ENCODE measurements at places on chromosomes 2 and 18. TPM values are rescaled to one million over a fixed set of nuclear protein-coding genes. Genes with fewer than 3 reads are reported as not detected.

FKBP1B gene
- total RNA-seq = 16.2 TPM

GRCh38 chr2:42116195-42117181, 52.7 kb upstream of the EML4 start:
- no peaks in the 10 kb centered on the region for H3K27me3 ChIP-seq
- peak overlapping the region; percentile 28 for H3K27ac ChIP-seq
- no peaks in the 10 kb centered on the region for H3K36me3 ChIP-seq
- no peak for DNase-seq
- peaks cover 41% of the 10 kb centered on the region for H3K4me1 ChIP-seq
- H3K4me3 ChIP-seq = no peak overlapping the region

DNA sequence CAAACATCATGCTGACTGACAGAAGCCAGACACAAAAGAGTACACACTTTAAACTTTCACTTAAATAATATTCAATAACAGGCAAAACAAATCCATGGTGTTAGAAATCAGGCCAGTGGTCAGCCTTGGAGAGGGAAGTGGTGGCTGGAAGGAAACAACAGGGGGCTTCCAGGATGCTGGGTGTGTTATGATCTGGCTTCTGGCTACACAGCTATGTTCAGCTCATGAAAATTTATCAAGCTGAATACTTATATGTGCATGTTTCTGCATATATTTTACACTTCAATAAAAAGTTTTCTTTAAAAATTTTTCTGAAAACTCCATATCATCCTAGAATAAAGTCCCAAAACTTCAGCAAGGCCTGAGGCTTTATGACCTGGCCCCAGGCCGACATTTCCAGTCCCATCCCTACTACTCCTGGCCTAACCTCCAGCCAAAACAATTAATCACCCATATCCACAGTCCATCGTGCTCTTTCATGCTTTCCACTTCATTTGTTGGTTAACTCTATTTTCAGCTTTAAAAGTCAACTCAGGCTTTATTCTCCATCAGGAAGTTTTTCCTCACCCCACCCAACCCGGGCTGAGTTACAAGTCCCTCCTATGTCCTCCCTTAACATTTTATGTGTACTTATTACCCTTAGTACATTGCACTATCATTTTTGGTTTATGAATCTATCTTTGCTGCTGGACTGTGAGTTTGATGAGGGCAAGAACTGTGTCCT, 27.9 kb upstream of the SPTBN1 start:
- H3K4me1 ChIP-seq = peaks cover 21% of the 10 kb centered on the region
- no peak overlapping the region for H3K27ac ChIP-seq
- no peak for DNase-seq
- H3K27me3 ChIP-seq = no peaks in the 10 kb centered on the region
- H3K4me3 ChIP-seq = no peak overlapping the region

- H3K4me3 ChIP-seq = no peak overlapping the region
- no peaks in the 10 kb centered on the region for H3K27me3 ChIP-seq
- peaks cover 32% of the 10 kb centered on the region for H3K36me3 ChIP-seq
- no peak for DNase-seq
Observed at GRCh38 chr2:15471606-15472005, 89.5 kb downstream of the NBAS start.

- DNase-seq = no peak
- H3K27me3 ChIP-seq = peaks cover 20% of the 10 kb centered on the region
- no peak overlapping the region for H3K27ac ChIP-seq
- no peak overlapping the region for H3K4me3 ChIP-seq
- no peaks in the 10 kb centered on the region for H3K4me1 ChIP-seq
Observed at GRCh38 chr2:98308068-98308467, 38.2 kb upstream of the CNGA3 start.

- H3K27me3 ChIP-seq = peaks cover 17% of the 10 kb centered on the region
- H3K4me1 ChIP-seq = no peaks in the 10 kb centered on the region
- no peak for DNase-seq
- H3K36me3 ChIP-seq = no peaks in the 10 kb centered on the region
- H3K4me3 ChIP-seq = no peak overlapping the region
Observed at GRCh38 chr2:70746094-70746974, 21.7 kb downstream of the ADD2 start.

- H3K27me3 ChIP-seq = peaks cover 62% of the 10 kb centered on the region
- H3K27ac ChIP-seq = no peak overlapping the region
- DNase-seq = no peak
- H3K4me3 ChIP-seq = no peak overlapping the region
Observed at GRCh38 chr2:222052934-222053367, 245.8 kb downstream of the PAX3 start.

MALL gene
- 0.60 TPM for total RNA-seq

- no peaks in the 10 kb centered on the region for H3K27me3 ChIP-seq
- no peak for DNase-seq
- no peaks in the 10 kb centered on the region for H3K4me1 ChIP-seq
- H3K36me3 ChIP-seq = no peaks in the 10 kb centered on the region
- no peak overlapping the region for H3K27ac ChIP-seq
Observed at GRCh38 chr18:52861558-52861957, 521.6 kb downstream of the DCC start.

SKOR2 gene
- not detected for total RNA-seq

DNA sequence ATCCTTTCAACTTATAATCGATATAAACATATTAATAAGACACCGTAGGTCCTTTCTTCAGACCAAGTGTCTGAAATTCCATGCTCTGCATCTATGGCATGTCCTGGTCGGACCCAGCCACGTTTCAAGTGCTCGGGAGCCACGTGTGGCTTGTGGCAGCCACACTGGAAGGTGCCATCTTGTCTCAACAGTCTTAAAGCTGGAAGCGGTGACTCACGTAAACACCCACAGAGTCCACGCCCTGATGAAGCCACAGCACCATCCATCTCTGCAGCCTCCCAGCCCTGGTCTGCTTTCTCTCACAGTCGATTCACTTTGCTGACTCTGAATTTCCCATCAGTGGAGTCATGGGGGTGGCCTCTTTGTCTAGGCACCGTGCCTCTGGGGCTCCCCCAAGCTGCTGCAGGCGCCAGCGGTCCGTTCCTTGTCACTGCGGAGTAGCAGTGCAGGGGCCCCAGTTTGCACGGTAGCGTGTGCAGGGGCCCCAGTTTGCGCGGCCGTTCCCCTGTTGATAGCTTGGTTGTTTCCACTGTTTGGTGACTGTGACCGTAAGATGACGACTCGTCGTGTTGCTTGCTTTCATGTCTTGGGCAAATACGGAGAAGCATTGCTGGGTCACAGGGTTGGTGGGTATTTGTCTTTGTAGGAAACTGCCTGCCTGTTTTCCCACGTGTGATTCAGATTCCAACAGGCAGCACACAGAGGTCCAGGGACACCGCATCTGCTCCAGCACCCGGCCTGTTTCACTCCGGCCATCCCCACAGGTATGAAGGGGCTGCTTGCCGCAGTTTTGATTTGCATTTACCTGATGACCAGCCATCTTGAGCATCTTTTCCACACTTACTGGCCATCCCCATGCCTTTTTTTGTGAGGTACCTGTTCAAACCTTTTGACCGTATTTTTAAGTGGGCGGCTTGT, 240.3 kb downstream of the HDAC4 start:
- no peaks in the 10 kb centered on the region for H3K27me3 ChIP-seq
- peak overlapping the region; percentile 5 for H3K27ac ChIP-seq
- H3K36me3 ChIP-seq = peaks cover 5% of the 10 kb centered on the region
- H3K4me3 ChIP-seq = no peak overlapping the region
- no peaks in the 10 kb centered on the region for H3K4me1 ChIP-seq

DNA sequence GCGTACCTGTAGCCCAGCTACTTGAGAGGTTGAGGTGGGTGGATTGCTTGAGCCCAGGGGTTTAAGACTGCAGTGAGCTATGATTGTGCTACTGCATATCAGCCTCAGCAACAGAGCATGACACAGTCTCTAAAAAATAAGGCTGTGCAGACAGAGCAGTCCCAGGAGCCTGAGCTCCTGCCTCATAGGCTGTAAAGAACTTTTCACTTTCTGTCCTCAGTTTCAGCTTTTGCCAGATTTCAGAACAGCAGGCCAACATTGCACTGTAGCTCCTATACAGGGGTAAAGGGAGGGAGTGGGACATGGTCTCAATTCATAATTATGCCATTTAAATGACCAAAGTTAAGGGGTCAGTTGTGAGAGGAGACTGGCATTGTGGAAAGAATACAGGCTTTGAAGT, 150.6 kb downstream of the GALNT1 start:
- no peak overlapping the region for H3K27ac ChIP-seq
- H3K36me3 ChIP-seq = peaks cover 3% of the 10 kb centered on the region

- H3K36me3 ChIP-seq = no peaks in the 10 kb centered on the region
- peaks cover 6% of the 10 kb centered on the region for H3K4me1 ChIP-seq
- H3K27me3 ChIP-seq = peaks cover 30% of the 10 kb centered on the region
- no peak for DNase-seq
- H3K4me3 ChIP-seq = no peak overlapping the region
Observed at GRCh38 chr2:10498525-10499274, 50.6 kb upstream of the ODC1 start.

FSHR gene
- not detected for total RNA-seq

GRCh38 chr2:197891897-197892442, 87.6 kb downstream of the PLCL1 start:
- no peak overlapping the region for H3K4me3 ChIP-seq
- DNase-seq = no peak

- no peaks in the 10 kb centered on the region for H3K27me3 ChIP-seq
- H3K27ac ChIP-seq = no peak overlapping the region
- DNase-seq = no peak
- H3K36me3 ChIP-seq = no peaks in the 10 kb centered on the region
- H3K4me3 ChIP-seq = no peak overlapping the region
Observed at GRCh38 chr18:45241271-45241670, 374.0 kb upstream of the SLC14A2 start.

GRCh38 chr2:24015562-24016375, 5.9 kb downstream of the MFSD2B start:
- peaks cover 11% of the 10 kb centered on the region for H3K4me1 ChIP-seq
- no peak overlapping the region for H3K4me3 ChIP-seq
- H3K27ac ChIP-seq = peak overlapping the region; percentile 8

GCG gene
- 0.31 TPM for total RNA-seq

DNA sequence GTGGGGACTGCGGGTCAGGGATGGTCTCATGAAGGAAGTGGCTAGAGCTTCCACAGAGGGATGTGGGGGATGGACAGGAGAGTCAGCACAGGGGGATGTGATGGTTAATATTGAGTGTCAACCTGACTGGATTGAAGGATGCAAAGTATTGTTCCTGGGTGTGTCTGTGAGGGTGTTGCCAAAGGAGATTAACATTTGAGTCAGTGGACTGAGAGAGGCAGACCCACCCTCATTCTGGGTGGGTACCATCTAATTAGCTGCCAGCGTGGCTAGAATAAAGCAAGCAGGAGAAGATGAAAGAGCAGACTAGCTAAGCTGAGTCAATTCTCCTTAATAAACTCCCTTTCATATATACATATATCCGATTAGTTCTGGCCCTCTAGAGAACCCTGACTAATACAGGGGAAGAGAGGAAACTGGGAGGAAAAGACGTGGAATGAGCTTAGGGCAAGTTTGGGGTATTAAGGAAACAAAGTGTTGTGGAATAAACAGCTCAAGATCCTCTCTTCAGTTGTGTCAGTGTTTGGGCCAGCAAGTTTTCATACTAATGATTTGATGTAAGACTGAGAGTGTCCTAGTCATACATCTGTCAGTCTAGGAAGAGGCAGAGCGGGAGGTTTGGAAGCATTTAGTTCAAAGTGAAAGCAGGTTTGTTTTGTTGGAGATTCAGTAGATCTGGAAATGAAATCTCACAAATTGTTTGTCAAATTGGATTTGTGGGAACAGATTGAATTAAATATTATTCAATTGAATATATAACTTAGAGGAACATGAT, 135.2 kb upstream of the NT5C1B start:
- DNase-seq = no peak
- no peak overlapping the region for H3K4me3 ChIP-seq
- no peak overlapping the region for H3K27ac ChIP-seq
- H3K4me1 ChIP-seq = peaks cover 28% of the 10 kb centered on the region

TMEM17 gene
- total RNA-seq = 3.8 TPM

DNA sequence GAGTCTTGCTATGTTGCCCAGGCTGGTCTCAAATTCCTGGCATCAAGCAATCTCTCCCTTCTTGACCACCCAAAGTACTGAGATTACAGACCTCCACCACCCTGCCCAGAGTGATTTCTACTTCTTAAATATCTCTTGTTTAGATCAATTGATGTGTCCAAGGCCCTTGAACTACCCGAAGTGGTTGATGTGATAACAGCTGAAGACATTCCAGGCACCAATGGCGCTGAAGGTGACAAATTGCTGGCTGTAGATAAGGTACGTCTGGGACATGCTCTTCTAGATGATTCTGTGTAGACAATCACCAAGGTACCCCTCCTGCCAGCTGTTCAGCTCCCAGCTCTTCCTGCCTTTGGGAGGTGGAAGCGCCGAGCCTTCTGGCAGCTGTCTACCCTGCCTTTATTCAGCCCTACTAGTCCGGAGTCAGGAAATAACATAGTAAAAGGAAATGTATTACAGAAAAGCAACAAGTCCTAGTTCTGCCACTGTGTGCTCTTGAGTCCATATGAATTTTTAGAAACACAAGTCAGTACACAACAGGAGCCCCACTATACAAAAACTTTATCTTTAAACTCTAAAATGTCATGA, 61.3 kb upstream of the BZW1 start:
- H3K27ac ChIP-seq = no peak overlapping the region
- H3K27me3 ChIP-seq = no peaks in the 10 kb centered on the region
- H3K36me3 ChIP-seq = no peaks in the 10 kb centered on the region
- no peak overlapping the region for H3K4me3 ChIP-seq
- peaks cover 21% of the 10 kb centered on the region for H3K4me1 ChIP-seq

- peaks cover 5% of the 10 kb centered on the region for H3K4me1 ChIP-seq
- no peak for DNase-seq
- H3K4me3 ChIP-seq = no peak overlapping the region
- H3K27me3 ChIP-seq = peaks cover 8% of the 10 kb centered on the region
Observed at GRCh38 chr2:58484221-58484620, 243.1 kb upstream of the FANCL start.

CRYGD gene
- total RNA-seq = not detected

- H3K27me3 ChIP-seq = no peaks in the 10 kb centered on the region
- H3K36me3 ChIP-seq = no peaks in the 10 kb centered on the region
- no peak for DNase-seq
- peaks cover 37% of the 10 kb centered on the region for H3K4me1 ChIP-seq
Observed at GRCh38 chr2:197191177-197191939, 119.2 kb downstream of the ANKRD44 start.

UGT1A9 gene
- total RNA-seq = not detected

AFF3 gene
- total RNA-seq = 113 TPM

CDCA7 gene
- total RNA-seq = 5.9 TPM

DNA sequence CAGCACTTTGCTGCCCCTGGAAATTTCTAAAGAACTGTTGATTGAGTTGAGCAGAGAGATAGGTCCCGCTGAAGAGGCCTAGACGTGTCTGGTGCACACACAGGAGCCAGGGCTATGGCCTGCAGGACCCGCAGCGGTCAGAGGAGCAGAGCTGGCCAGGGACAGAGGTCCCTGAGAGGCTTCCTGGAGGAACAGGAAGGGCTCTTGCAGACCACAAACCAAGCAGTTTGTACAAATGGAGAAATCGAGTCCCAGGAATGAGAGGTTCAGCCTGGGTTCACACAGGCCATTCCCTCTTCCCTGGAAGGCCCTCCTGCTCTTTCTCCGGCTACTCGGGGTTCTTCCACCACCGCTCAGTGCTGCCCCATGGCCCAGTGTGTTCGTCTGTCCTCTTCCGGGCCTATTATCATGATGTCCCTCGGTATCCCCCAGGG, 1.2 kb upstream of the BIN1 start:
- peak overlapping the region; percentile 12 for H3K4me3 ChIP-seq
- no peak overlapping the region for H3K27ac ChIP-seq
- DNase-seq = no peak
- no peaks in the 10 kb centered on the region for H3K36me3 ChIP-seq
- H3K4me1 ChIP-seq = peaks cover 33% of the 10 kb centered on the region
